ENCODE measurements at places on chromosomes 4 and X.

GRCh38 chrX:10102046-10102704, 54.6 kb upstream of the CLCN4 start:
- no peak for DNase-seq

DNA sequence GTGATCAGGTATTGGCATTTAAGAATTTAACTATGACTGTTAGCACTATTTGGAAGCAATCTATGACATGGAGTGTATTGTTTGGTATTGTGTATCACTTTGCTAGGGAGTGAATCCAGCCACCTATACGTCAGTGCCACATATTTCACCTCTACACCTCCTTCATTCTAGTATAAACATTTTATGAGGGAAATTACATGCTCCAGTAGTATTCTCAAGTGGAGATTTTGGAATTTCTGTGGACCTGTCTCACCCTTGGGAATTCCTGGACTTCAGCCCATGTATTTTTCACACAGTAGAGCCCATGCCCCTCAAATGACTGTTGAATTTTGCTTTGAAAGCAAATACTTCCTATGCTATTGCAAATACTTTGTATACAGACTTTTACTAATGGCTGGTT, 11.3 kb downstream of the BST1 start:
- DNase-seq = no peak

DNA sequence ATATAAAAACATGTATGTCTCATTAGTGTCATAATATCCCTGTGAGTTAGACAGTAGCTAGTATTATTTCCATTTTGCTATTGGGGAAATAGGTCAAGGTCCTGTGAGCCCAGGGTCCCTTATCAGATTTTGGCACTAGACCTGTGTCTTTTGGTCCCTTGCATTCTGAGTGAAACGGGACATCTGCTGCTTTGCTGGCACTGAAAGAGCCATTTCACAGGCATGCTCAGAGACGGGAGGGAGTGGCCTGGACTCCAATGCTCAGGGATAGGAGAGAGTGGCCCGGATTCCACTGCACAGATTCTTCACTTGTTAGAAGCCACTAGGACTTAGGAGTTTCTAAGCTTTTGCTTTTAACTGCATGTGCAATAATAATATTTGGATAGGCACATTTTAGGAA, 177.2 kb downstream of the TSPAN5 start:
- DNase-seq = no peak

- no peak for DNase-seq
Measured at GRCh38 chr4:152970102-152970820, 34.1 kb downstream of the FHDC1 start.

GRCh38 chr4:152478461-152479237, 57.2 kb downstream of the FBXW7 start:
- DNase-seq = no peak

- no peak for DNase-seq
Measured at GRCh38 chr4:165208741-165209388, 1.5 kb downstream of the KLHL2 start.

- no peak for DNase-seq
Measured at GRCh38 chr4:42302348-42302747, 94.9 kb upstream of the SHISA3 start.

DNA sequence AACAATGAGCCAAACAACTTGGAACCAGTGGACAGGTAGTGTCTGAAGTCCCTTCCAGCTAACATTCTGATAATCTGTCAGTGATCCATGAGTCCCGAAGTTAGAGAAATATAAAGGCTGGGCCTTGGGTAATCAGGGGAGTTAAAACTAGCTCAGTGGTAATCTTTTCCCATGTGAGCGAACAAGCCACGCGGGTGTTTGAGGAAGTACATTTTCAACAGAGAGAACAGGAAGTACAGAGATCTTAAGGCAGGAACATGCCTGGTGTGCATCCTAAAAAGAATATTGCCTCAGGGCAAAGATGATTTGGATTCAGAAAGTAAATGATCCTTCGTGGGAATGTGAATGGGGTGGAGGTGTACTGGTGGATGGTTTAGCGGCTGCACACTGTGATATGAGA, 42.9 kb downstream of the FNIP2 start:
- peak; percentile 33 for DNase-seq

DNA sequence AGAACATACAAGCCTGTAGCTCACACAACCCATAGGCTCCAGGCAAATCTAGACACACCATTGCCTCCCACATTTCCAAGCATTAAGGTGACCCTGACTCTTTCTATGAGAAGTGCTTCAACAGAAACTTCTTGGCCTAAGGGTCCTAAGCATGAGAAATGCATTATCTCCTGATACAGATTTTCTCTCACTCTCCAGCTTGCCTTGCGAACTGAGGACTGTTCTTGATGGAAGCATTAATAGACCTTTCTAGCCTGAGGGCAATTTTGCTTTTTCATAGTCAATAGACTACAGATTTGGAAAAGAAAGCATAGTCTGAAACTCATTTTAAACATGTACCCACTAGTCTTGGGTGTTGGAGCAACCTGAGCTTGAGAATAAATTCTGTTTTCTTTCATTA, 1801.3 kb upstream of the PCDH7 start:
- no peak for DNase-seq

- DNase-seq = no peak
Measured at GRCh38 chrX:85836868-85837267, 210.5 kb downstream of the CHM start.

DNA sequence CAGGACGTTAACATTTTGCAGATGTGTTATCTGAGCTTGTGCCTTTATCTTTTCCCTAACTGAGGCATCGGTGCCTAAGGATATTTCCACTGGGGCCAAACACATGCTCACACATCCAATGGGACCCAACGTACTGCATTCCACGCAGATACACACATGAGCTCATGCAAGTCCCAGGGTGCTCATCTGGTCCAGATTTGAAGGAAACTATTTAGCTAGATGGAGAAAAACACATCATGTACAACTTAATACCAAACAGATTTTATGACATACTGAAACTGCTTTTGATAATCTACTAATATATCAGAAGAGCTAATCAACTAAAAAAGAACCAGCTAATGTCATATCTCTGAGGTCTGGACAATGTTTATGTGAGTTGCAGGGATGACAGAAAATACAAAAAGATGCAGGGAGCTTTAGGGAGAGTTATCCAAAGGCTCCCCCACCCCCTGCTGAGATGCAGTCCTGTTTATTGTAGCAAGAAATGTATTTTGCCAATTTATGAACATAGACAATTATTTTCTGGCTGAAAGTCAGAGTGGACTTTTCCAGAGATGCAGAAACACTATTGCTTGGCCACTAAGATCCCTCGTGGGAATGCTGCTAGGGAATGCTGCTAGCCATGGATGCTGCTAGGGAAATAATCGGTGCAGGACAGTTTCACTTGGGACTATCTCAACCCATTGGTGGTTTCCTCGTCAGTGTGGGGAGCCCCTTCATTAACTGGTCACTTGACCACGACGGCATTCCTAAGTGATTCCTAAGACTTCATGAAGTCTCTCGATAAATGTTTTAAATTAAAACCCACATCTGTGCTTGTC, 172.8 kb downstream of the SMIM20 start:
- DNase-seq = peak; percentile 67

Data from femur (tissue), 1 donor.